ENCODE measurements at places on chromosomes 6 and 20. TPM values are rescaled to one million over a fixed set of nuclear protein-coding genes. Genes with fewer than 3 reads are reported as not detected.

The CST4 gene
- total RNA-seq = not detected

The TSHZ2 gene
- not detected for total RNA-seq

The VWA7 gene
- total RNA-seq = 1.7 TPM

The NCOA5 gene
- total RNA-seq = 13.7 TPM

The WFDC13 gene
- not detected for total RNA-seq

The CARMIL1 gene
- 0.20 TPM for total RNA-seq

The LY86 gene
- total RNA-seq = not detected

The MUC22 gene
- total RNA-seq = not detected

The PROKR2 gene
- not detected for total RNA-seq

The LRRN4 gene
- not detected for total RNA-seq

The KHDC1 gene
- total RNA-seq = 1.9 TPM

The DZANK1 gene
- 3.6 TPM for total RNA-seq

The CCN5 gene
- 0.17 TPM for total RNA-seq

The FAM217A gene
- not detected for total RNA-seq

The ADGB gene
- not detected for total RNA-seq

The XKR7 gene
- total RNA-seq = 6.8 TPM

The ADAT2 gene
- total RNA-seq = 5.3 TPM

The TINAG gene
- total RNA-seq = not detected

The CYP24A1 gene
- 0.27 TPM for total RNA-seq

The MROH8 gene
- total RNA-seq = 1.8 TPM

The CCN6 gene
- total RNA-seq = not detected

The ZBTB46 gene
- 39.7 TPM for total RNA-seq
